Natural killer cell treated with Interleukin-12 subunit alpha and Interleukin-12 subunit beta and Interleukin-15 and Interleukin-18, amount 100 ng/mL, for 72 hours (primary cell): ENCODE measurements at places on chromosomes 6 and 20.

- no peak for DNase-seq
Observed at GRCh38 chr6:3077430-3077829, 9.1 kb downstream of the RIPK1 start.

DNA sequence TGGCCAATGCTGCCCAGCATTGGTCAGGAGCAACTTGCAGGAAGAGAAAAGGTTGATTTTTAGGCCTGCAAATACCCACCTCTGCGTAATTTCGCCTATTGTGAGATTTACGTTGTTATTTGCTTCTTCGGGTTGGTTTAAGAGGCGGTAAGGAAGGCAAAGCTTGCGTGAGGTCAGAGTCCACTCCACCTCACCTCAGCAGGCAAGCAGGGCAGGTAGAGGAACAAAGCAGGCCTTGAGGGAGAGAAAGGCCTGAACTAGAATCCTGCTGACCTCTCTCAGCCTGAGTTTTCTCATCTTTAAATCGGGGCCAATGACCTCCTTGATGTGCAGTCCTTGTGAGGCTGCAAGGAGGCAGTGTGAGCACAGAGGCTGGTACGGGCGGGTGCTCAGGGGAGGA, 239.1 kb downstream of the CDC5L start:
- no peak for DNase-seq

GRCh38 chr6:44074813-44075646, 52.2 kb downstream of the MRPL14 start:
- DNase-seq, result no peak

DNA sequence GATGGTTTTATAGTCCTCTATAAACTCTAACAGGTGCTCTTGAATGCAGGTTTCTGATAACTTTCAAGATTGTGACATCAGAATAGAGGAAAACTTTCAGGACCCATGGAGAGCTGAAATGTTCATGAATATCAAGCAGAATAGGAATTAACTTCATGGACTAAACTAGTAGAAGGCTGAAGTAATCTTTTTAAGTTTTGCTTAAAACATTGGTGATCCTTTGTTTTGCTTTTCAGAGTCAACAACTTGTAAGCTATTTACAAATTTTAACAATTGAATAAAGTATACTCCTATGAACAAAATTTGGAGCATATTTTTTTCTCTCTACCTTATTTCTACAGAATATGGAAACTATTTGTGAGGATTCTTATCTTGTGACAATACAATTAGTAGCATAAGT, 25.2 kb upstream of the GOPC start:
- no peak for DNase-seq

GRCh38 chr6:73932866-73933265, 236.9 kb downstream of the CD109 start:
- DNase-seq, result no peak

DNA sequence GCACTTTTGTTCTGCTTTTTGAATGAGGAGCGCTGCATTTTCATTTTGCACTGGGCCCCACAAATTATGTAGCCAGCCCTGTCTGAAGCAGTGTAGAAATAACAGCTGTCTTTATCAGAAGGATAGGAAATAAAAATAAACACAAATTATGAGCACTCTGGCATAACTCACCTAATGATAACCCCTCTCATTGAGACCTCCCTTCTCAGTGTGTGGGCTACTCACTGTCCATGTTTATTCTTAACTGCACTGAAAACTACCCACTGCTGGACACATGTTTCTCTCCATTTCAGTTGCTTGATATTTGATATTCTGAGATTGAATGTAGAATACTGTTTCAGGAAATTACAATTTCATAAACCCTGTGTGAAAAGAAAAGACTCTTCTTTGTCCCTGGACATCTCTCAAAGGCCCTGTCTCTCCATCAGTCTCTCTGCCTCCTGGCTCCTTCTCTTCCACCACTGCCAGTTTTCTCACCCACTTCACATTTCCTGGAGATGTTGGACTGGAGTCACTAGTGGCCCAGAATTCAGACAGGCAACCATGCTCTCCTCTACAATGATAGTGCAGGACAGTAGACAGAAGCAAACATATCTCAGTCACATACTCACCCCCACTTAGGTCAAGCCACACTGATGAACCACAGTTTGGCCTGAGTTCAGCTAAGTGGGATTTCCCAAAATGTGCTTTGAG, 29.6 kb upstream of the SAYSD1 start:
- no peak for DNase-seq

DNA sequence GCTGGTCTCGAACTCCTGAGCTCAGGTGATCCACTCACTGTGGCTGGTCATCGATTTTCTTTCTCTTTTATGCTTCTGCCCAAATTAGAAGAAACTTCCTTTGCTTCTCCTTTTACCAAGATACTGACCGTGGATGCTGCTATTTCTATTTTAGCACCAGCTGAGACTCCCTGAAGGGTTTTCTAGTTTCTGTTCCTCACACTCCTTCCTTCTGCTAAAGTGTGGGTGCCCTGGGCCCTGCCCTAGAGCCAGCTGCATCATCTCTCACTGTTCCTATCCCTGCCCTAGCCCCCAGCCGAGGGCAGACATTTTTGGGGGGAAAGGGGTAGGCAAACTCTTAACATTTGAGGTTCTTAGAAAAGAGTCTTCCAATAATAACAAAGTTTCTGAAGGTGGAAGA, 6.3 kb downstream of the SMOC2 start:
- no peak for DNase-seq

GRCh38 chr20:18921291-18921690, 107.7 kb downstream of the SCP2D1 start:
- no peak for DNase-seq

DNA sequence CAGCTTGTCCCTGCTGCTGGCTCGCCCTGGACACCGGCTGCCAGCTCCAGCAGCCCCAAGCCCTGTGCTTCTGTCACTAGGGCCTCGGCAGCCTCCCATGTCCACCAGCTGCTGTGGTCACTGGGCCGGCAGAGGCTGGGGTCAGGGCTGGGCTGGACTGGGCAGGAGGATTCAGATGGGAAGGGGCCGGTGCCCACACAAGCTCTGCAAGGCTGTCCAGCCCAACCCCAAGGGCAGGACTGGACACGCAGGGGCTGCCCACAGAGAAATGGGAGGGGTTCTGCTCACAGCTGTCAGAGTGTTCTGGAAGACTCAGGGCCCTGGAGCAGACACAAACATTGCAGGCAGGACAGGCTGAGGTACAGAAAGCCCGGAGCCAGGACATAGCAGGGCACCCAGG, 65.6 kb downstream of the ADNP start:
- DNase-seq, result no peak

DNA sequence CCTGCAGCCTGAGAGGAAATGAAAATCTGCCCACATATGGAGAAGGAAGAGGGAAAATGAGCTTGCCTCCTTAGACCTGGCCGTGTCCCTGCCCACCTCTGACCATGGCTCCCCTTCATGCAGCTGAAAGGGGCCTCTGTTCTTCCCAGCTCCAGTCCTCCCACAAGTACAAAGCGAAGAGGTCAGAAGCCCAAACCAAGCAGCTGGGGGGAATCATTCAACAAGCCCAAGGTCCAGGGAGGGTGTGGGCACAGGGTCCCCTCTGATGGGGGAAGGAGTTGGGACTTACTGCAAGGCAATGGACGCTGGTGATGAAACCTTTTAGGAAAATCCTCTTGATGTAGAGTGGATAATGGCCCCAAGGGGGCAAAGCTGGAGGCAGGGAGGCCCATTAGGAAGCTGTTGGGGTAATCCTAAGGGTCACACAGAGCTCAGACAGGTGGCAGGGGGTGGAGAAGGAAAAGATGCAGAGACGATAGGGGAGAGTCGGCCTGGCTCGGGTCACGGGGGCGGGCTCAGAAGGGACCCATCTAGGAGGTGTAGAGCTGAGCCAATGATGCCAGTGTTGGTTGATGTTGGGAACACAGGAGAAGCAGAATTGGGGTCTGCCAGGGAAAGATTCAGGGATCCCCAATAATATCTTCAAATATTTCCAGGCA, 16.1 kb upstream of the GRM4 start:
- DNase-seq, result no peak

DNA sequence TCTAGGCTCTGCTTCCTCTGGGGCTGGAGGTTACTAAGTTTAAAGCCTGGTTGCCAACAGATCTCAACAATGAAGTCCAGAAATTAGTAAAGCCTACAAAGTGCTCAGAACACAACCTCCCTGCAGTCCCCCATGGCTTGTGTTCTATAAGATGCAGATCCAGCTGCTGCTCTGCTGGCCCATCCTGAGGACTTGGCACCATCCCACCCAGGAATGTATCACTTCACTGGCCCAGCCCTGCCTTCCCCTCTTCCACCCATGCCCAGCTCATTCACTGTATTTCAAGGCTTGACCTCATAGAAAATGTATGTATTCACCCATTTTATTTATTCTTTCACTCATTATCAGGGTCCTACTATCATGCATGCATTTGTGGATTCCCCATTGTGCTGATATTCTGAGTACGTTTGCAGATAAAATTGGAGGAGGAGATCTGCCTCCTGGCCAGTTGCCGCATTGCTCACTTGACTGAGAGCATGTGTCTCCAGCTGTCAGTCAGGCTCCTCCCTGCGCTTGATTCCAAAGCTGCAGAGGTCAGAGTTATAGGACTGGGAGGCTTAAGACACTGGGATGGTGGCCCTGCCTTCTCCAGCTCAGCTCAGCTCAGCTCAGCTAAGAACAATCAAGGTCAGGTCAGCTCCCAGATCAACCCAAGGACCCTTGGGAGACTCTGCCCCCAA, 104.8 kb downstream of the MAFB start:
- no peak for DNase-seq

DNA sequence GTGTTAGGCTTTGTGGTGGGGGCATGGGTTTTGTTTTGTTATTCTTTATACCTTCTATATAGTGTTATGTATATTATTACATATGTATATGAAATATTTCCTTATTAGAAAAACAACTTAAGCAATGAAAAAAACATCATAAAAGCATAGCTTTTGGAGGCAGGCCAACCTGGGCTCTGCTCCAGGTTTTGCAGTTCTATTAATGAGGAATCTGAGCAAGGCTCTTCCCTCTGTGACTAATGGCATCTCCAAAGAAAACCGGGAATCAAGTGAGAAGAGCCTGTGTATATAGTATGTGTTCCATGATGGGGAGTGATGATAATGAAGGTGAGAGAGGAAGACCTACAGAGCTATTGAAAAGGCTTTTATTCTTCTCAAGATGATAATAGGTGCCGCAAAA, 291.1 kb downstream of the CLIC5 start:
- DNase-seq, result no peak

DNA sequence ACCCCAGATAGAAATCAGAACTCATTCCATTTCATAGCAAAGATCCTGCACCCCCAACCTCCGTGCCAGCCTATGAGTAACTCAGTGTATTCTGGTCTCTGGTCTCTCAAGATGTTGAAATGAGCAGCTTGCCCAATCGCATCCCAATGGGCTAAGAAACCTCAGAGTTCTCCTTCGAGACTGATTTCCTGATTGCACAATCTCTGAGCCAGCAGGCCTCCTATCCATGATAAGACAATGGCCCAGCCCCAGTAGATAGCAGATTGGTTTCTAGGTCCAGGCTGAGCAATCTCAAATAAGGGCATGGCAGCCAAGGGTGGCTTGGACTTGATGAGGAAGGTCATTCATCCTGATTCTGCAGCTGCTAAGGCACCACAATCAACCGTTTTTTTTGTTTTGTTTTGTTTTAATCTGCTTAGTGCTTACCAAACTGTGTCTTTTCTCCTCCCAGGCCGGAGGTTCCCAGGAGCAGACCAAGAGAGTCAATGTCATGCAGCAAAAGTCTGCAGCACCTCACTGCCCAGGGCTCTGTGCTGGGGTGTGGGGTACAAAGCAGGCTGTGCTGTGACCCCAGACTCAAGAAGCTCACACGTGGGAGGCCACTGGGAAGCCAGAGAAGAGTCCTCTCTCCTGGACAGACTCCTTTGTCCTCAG, 125.1 kb upstream of the NXT1 start:
- no peak for DNase-seq

DNA sequence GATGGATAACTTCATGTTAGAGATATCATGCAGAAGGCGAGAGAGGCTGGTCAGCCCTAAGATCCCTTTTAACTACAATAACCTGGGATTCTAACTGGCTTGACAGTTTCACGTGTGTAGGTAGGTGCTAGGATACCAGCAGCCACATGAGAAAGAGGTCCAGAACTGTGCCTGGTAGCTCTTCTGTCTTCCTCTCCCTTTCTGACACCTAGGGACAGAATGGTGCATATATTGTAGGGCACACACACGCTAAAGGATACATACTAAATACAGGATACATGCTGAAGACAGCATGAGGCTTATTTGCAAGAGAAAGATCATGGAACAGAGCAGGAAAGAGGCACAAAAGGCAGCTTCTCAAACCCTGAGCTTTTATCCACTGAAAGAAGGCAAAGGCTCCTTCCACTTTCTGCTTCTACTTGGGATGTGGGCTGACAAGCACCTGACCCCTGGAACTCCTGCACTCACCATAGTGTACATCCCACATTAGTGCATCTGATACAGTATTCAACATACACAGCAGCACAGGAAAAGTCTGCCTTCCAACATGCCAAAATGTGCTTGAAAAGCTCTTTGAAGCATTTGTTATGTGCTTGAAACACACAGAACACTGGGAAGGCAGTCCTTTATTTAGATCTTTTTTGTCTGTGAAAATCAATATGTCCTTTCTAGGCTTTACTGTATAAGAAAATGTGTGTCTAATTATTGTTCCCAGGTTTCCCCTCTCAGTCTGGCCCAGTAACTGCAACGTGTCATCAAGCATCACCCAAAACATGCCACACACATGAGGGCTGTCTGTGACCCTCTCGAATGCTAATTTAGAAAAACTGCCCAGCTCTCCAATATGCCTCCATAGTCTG, 3.2 kb downstream of the SLC22A23 start:
- no peak for DNase-seq

GRCh38 chr6:160277546-160277945, 18.9 kb upstream of the SLC22A2 start:
- DNase-seq, result no peak

GRCh38 chr20:21360705-21361104, 36.6 kb downstream of the NKX2-4 start:
- DNase-seq, result no peak

GRCh38 chr20:57326667-57327455, 2.7 kb upstream of the SPO11 start:
- DNase-seq, result no peak

DNA sequence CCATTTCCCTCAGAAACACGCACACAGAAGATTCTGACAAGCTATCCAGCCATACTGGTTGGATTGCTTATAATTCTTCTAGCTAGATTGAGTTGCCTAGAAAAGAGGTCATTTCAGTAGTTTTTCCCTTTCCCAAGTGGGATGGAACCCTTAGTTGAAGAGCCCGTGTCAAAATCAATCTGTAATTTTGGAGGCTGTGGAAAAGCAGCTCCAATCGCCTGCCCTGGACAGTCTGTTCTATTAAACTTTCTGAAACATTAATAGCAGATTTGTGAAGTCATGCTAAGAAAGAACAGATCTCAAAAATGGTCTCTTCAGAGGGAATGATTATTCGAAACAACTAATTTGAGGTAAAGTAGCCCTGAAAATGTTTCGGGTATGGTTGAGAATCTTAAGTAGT, 29.3 kb downstream of the TMEM200A start:
- no peak for DNase-seq

GRCh38 chr6:84137051-84137375, 90.4 kb downstream of the CEP162 start:
- DNase-seq, result no peak

DNA sequence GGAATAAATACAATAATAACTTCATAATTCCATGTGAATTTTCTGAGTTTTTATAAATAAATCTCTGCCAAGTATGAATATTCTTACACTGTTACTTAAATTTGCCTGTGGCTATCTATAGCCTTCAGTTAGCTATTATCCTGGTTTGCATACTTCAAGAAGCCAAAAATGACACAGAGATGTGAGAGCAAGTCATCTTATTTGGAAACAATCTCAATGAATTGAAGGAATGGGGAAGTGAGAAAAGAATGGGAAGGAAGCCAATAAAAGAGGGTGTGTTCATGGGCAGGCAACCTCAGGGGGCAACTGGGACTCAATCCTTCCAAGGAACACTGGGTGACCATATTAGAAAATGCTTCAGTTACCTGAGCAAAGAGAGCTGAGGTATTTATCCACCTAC, 9.9 kb downstream of the HAO1 start:
- no peak for DNase-seq
